NCI-H69 (cell line): ENCODE measurements at places on chromosomes 5 and 9.

GRCh38 chr9:6132650-6133049, 83.0 kb upstream of the IL33 start:
- DNase-seq: no peak

GRCh38 chr5:154406826-154407225, 39.0 kb upstream of the SAP30L start:
- no peak for DNase-seq

DNA sequence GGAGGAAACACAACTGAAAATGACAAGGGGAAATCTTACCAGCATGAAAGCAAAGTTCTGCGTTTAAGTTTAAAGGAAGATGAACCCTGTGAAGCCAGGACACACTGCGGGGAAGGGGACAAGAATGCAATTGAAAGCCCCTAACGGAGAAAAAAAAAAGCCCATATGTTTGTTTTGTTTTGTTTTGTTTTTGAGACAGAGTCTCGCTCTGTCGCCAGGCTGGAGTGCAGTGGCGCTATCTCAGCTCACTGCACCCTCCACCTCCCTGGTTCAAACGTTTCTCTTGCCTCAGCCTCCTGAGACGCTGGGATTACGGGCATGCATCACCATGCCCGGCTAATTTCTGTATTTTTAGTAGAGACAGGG, 2.9 kb downstream of the STK10 start:
- no peak for DNase-seq

DNA sequence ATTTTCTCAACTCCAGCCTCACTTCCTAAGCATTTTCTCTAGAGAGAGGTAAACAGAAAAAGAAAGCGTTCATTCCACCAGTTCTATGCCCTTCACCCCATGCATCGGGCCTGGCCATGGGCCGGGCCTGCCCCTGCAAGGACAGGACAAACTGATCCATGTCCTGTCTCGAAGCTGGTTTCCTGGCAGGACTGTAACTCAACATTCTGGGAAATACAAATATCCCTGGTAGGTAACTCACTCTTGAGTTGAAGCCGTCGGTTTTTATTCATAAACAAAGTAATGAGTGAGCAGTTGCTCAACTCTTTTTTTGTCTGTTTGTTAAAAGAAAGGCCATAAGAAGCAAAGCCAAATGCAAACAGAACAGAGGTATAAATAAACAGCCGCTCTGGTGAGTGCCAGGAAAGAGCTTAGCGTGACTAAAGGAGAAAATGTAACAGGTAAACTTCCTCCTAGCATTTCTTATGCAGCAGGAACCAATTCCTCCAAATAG, 64.4 kb upstream of the DNAH5 start:
- DNase-seq: peak; percentile 8

DNA sequence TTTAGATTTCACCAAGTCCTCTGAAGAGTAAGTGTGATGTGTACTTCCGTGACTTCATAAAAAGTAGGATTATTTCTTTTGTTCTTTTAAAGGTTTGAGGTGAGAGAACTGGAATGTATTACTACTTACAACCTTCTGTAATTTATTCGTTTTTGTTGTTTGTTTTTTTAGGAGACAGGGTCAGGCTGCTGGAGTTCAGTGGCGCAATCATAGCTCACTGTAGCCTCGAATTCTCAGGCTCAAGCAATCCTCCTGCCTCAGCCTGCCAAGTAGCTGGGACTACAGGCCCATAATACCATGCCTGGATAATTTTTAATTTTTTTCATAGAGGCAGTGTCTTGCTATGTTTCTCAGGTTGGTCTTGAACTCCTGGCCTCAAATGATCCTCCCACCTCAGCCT, 68.3 kb upstream of the RETREG1 start:
- DNase-seq: no peak

DNA sequence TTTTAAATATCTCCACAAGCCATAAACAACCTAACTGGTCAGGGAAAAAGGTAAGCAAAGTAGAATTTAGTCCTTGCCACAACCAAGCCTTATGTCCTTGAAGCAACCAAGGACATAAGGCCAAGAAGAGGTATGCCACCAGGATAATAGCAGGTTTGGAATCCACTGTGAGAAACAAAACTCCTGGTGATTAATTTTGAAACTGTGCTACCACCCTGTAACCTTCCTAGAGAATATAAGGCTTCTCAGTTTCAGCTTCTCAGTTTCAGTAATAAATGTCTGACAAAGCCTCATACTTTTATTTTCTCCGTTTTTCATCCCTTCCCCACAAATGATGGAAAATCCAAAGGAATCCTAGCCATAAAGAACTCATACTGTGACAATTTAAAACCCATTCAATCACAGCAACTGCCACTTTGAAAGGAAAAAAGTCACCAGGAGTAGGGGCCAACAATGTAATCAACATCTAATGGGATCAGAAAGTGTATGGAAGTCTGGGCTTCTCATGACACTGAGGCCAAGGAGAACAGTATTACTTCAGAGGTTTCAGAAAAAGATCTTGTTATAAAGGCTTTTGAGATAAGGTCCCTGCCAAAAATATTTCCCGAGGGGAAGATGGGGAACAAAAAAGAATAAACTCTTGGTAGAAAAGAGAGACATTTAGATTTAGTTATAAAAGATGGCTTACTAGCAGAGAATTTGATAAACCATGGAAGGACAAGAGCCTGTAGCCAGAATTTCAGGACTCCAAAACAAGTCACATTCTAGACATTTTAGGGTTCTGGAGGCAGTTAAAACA, 189.2 kb downstream of the TSSK1B start:
- DNase-seq: peak; percentile 39

GRCh38 chr9:115941561-115942315, 211.9 kb upstream of the PAPPA start:
- DNase-seq: no peak

DNA sequence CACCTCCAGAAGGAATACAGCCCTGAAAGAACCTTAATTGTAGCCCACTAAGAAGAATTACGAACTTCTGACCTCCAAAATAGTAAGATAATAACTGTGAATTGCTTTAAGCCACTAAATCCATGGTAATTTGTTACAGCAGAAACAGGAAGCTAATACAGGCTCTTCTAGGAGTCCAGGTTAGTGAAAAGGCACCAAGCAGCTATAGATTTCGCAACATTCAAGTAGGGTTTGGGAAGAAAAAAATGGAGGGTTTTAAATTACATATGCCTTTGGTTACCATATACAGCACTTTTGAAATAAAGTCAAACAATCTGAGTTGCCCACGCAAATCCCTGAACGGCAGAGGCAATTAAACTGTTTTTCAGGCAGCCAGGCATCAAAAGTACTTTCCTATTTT, 1.7 kb upstream of the ACTL7A start:
- DNase-seq: peak; percentile 37

DNA sequence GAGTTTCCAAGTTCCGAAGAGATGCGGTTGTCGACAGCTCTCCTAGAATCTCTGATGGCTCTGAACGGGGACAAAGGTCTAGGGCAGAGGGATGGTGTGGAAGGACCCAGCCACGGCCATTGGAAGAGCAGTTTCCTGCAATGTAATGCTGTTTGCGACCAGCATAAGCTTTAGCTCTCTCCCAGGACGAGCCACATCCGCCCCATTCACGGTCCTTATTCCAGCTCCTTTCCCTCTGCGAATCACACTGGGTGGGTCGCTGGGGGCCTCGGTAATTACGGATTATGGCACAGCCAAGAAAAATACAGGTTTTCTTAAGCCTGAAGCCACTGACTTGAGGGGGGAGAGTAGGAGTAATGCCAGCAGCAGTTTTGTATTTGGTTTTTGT, 22.7 kb downstream of the ANXA2R start:
- peak; percentile 40 for DNase-seq

- DNase-seq: peak; percentile 82
Measured at GRCh38 chr5:10724781-10725507, 36.1 kb downstream of the DAP start.

- peak; percentile 13 for DNase-seq
Measured at GRCh38 chr9:12141422-12141821, 551.8 kb upstream of the TYRP1 start.

DNA sequence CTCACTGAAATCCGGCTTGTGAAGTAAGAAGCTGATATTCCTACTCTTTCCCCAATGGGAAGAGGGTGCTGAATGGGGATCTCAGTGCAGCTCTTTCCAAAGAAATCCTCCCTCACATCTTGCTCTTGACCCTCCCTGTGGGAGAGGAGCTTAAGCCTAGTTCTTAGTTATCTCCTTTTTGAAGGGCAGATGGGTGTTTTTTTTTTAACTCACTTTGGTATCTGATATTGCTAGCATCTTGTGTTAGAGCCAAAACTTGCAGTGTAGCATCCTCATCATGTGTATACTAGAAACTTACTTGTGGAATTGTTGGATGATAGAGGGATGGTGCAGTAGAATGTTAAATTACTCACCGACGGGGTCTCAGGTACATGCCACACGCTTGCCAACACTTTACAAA, 90.2 kb downstream of the F2RL2 start:
- no peak for DNase-seq

DNA sequence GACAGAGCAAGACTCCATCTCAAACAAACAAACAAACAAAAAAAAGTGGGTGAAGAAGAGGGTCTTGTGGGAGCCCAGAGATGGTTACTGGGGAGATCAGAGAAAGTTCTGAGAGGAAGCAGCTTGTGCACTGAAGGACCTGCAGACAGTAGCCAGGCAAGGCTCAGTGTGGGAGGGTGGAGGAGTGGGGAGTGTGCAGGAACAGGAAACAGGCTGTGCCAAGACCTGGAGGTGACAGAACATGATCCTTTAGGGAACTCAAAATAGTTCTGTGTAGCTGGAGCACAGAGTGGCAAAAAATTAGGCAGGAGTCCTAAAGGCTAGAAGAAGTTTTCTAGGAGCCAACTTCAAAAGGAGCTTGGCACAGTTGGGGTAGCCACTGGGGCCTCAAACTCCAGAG, 19.2 kb upstream of the NANS start:
- DNase-seq: no peak

- DNase-seq: no peak
Measured at GRCh38 chr5:101424530-101425175, 521.6 kb upstream of the ST8SIA4 start.

DNA sequence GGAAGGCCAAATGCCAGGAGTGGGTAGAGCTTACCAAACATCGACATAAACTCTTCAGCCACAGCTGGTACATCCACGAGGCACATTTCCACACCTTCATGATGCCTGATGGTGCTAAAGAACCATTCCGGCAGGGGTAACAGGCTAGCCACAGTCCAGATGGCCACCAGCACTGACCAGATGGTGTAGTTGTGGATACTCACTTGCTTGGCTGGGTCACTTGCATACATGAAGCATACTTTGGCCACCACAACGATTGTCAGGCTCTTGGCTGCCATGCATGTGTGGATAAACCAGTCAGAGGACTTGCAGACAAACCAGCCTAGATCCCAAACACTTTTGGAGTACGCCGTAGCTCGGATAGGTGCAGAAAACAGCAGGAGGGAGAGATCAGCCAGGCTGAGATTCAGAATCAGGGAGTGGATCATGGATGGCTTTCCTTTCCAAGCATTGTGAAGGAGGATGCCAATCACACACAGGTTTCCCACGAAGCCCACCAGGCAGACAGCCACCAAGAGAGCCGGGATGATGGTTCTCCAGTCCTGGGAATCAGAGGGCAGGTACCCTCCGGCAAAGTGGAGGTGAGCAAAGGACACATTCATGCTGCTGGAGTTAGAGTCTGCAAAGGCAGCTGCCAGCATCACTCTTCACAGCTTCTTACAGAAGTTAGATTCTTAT, 378 bp downstream of the GPR151 start:
- DNase-seq: no peak

DNA sequence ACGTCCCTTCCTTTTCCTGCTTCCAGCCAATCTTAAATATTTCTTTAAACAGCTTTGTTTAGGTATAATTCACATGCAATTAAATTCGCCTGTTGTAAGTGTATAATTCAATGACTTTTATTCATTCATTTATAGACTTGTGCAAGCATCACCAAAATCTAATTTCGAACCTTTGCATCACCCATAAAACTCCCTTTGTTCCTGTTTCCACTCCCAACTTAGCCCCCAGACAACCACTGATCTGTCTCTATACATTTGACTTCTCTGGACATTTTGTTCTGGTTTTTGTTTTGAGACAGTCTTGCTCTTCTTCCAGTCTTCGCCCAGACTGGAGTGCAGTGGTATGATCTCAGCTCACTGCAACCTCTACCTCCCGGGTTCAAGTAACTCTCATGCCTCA, 71.5 kb downstream of the NR6A1 start:
- no peak for DNase-seq

DNA sequence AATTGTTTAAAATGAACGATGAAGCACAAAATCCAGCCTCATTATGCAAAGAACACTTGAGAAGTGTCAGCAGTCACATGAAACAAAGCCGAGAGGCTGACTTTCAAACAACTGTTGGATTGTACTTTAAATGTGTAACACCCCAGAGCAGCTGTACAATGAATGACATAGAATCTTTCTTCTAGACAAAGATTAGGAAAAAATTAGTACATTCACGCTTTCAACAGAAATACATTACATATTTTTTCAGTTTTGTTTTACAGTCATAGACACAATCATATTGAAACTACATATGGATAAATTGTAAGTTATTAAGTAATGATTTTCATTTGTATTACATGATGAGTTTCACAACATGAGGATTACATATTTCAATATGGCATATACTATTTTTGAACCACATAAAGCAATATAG, 10.6 kb upstream of the AGXT2 start:
- no peak for DNase-seq

- DNase-seq: no peak
Measured at GRCh38 chr5:103019804-103020203, 100.1 kb downstream of the GIN1 start.

DNA sequence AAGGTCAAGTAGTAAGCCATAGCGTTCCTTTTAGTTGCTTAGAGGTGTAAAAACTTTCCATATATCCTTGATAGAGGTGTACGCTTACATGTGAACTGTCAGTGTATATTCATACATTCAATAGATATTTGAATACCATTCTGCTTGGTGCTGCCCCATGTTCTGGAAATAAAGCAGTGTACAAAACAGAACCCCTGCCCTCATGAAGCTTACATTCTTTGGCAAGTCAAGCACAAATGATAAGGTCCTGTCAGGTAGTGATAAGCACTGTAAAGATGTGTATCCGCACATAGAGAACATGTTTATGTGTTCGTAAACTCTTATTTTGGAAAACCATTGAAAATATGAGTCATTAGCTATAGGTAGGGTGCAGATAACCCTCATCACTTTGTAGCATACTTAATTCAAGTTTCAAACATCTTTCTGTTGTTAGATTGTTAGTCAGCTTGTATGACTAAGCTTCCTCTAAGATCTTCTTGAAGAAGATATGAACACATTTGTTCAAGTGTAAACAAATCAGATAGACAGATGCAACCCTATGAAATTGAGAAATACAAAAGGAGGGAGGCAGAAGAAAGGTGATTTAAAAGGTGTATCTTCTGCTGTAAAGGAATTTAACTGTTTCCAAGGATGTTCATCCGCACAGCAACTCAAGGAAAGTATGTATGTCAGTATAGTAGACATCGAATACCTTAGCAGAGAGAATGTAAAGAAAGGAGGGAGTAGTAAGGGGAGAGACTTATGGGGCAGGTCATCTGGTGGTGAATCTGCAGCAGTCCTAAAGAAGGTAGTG, 1.6 kb downstream of the GTF3C4 start:
- DNase-seq: no peak

- DNase-seq: no peak
Measured at GRCh38 chr5:53877243-53877642, 316.8 kb downstream of the NDUFS4 start.

GRCh38 chr5:138241688-138242571, 28.8 kb upstream of the CDC23 start:
- peak; percentile 76 for DNase-seq

- peak; percentile 35 for DNase-seq
Measured at GRCh38 chr5:36607114-36607571, 737 bp downstream of the SLC1A3 start.

- peak; percentile 53 for DNase-seq
Measured at GRCh38 chr5:177982072-177982727, 13.8 kb downstream of the PROP1 start.
